ENCODE measurements at places on chromosomes 2 and 18.

- no peak for DNase-seq
Measured at GRCh38 chr2:100800915-100801314, 19.0 kb upstream of the NPAS2 start.

GRCh38 chr2:48707466-48707865, 48.1 kb downstream of the LHCGR start:
- no peak for DNase-seq

DNA sequence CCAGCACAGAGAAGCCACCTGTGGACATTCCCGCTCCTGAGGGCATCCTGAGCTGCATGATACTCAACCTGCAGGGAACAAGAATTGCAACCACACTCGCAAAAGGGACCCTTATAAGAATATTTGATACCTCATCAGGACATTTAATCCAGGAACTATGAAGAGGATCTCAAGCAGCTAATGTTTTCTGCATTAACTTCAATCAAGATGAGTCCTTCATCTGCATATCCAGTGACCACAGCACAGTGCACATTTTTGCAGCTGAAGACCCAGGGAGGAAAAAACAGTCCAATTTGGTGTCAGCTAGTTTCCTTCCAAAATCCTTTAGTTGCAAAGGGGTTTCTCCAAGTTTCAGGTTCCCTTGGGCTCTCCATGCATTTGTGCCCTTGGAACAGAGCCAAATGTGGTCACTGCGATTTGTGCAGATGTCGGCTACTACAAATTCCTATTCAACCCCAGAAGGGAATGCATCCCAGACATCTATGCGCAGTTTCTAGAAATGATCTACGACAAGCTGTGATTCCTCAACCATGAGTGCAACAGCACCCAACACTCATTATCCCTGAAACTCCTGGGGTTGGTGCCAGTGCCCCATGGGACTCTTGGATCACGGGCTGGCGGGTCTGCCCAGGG, 23.3 kb upstream of the FHOD3 start:
- no peak for DNase-seq

GRCh38 chr18:13281406-13281805, 62.8 kb downstream of the LDLRAD4 start:
- no peak for DNase-seq

GRCh38 chr2:159138642-159139182, 147.8 kb downstream of the WDSUB1 start:
- no peak for DNase-seq

Data from SW 1271 (cell line).